ENCODE measurements at places on chromosomes 3 and 15.

GRCh38 chr15:86550075-86550474 is 470.4 kb downstream of the AGBL1 start:
- DNase-seq = no peak

DNA sequence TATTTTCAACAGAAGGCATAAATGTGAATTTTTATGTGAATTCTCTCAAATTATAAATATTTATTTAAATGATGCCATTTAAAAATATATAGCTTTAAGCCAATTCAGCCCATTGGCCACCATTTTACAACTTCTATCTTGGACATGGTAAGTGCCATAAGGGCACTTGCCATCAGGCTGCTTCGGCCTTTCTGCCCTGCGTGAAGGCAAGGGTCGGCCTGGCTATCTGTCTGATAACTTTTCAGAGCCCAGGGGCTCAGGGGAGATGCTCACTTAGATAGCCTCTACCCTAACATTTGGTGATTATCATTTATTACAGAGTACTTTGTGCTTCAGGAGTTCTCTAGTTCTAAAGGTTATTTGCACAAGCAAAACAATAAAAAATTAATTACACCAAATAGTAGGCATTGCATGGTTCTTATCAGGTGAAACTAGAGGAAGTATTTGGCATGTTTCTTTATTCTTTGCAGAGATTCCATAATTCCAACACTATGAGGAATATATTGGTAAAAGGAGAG is 62.4 kb upstream of the MBNL1 start:
- no peak for DNase-seq

DNA sequence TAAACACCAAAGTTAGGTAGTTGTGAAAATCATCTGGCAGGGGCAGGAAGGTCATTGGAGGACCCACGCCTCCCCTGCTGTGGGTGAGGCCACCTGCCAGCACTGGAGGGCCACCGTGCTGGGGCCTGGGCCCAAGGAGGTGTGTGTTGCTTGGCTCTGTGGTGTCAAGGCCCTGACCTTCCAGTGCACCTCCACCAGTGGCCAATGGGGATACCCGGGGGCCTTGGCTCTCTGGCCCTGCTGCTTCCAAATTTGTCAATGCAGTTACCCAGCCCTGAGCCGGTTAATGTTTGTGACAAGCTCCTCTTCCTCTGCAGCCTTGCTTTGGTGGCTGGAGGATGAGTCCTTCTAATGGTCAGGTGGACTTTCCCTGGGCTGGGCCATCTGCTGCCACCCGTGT is 150.2 kb downstream of the KLF13 start:
- no peak for DNase-seq

DNA sequence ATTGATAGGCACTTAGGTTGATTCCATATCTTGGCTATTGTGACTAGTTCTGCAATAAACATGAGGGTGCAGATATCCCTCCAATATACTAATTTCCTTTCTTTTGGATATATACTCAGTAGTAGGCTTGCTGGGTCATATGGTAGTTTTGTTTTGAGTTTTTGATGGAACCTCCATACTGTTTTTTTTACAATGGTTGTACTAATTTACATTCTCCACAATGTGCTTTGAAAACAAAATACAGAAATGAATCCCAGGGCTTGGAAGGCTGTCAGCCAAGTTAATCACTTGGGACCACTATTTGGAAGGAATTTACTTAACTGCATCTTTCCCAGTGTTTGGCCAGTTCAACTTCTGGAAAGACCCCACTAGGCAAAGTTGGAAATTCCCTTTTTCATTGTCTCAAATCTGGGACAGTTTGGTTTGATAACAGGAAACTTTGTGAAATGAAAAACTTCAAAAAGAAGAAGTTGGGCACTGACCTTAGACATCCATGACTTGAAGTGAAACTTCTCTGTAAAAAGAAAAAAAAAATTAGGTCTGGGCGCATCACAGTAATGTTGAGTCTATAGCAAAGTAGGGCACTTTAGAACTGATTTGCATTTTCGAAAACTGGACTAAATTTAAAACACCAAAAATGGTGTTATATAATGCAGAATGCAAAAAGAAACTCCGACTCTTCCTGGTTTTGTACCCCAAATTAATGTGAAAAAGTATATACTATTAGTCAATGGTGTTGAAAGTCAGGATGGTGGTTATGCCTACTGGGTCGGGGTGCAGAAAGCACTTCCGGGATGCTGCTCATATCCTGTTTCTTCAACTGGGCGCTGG is 6.0 kb downstream of the CTSH start:
- DNase-seq = no peak

DNA sequence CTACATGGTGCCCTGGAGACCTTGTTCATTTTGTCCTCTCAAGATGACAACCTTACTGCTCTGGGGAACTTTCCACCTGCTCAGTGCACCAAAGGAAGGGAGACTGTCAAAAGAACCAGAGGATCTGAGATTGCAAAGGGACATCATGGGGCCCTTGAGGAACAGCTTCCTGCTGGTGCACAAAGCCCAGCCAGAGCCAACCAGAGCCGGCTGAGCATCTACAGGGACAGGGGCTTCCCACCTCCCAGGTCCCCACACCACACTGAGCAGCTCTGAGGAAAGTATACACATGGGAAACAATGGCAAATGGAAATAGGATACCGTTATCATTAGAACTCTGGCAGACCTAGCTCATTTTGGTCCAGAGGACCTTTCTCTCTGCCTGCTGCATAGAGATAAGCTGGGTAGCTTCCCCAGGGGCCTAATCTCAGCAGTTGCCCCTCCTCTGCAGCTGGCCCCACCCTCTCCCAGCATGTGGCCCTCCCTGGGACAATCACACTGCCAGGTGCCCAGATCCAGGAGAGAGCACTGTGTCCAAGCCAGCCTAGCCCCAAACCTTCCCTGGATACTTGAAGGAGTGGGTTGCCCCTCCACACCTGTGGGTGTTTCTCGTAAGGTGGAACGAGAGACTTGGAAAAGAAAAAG is 123.4 kb upstream of the PRR20G start:
- no peak for DNase-seq

DNA sequence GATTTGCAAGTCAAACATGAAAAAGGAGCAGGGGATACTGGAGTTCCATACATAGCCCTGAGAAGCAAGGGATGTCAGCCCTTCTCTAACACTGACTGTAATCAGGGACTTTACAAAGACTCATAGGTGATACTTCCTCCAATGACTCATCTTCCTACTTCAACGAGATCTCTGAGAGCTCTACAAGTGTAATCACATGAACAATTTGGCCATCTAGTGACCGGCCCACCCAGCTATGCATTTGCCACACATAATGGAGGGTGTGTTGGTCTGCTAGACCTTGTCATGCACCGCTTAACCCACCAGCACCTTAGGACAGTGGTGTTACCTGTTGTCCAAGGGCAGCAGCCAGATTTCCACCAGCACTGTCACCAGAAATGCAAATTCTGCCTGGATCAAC is 75.3 kb downstream of the NCEH1 start:
- DNase-seq = no peak

GRCh38 chr3:11706604-11707003 is 62.9 kb upstream of the VGLL4 start:
- DNase-seq = no peak

DNA sequence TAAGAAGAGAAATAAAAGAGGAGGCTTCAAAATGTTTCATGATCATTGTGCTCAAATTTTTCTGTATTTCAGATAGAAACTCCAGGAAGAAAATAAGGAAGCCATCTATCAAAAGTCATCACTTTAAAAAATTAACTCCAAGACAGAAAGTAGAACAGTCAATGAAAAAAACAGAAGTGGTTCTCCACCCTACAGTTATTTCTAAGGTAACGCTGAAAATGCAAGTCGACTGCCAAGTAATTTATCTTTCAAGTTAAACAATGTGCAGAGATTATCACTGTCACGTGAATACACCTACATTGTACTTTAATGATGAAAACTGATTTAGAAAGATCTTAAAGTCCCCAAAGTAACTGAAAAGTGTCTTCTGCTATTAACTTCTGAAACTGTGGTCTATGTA is 78.5 kb upstream of the SNRPA1 start:
- no peak for DNase-seq

- no peak for DNase-seq
These were observed 48.8 kb downstream of the CCDC12 start for GRCh38 chr3:46927718-46928073.

DNA sequence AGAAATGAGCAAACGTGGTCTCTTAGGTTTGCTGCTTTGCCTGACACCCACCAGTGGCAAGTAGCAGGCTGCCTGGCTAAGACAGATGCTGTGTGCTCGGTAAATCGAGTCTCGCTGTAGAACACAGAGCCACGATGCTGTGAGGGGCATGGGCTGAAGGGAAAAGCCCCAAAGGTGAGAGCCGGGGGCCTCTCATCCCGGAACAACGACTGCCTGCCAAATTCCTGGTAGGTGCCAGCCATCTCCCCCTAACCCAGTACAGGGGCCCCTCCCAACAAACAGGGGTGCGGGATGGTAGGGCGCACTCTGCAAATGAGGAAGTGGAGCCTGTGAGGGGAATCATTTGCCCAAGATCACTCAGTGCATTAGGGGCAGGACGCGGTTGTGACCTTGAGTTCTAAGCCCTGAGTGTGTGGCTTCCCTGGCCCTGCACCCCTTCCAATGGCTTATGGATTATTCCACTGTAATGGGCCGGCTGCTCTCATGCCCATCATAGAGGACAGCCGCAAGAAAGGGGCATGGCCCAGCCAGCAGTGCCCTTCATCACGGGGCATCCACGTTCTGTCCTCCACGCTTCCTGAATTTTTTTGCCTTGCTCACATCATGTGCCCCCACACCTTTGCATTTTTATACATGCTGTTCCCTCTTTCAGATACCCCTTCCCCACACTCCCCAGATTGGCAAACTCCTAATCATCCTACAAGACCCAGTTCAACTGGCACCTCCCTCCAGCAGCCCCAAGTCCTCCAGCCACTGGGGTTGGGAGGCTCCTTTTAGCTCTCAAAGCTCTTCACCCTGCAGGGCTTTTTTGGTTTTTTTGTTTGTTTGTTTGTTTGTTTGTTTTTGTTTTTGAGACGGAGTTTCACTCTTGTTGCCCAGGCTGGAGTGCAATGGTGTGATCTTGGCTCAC is 125.4 kb downstream of the NUP210 start:
- DNase-seq = no peak

GRCh38 chr3:48268381-48268935 is 27.6 kb downstream of the ZNF589 start:
- DNase-seq = peak; percentile 74

DNA sequence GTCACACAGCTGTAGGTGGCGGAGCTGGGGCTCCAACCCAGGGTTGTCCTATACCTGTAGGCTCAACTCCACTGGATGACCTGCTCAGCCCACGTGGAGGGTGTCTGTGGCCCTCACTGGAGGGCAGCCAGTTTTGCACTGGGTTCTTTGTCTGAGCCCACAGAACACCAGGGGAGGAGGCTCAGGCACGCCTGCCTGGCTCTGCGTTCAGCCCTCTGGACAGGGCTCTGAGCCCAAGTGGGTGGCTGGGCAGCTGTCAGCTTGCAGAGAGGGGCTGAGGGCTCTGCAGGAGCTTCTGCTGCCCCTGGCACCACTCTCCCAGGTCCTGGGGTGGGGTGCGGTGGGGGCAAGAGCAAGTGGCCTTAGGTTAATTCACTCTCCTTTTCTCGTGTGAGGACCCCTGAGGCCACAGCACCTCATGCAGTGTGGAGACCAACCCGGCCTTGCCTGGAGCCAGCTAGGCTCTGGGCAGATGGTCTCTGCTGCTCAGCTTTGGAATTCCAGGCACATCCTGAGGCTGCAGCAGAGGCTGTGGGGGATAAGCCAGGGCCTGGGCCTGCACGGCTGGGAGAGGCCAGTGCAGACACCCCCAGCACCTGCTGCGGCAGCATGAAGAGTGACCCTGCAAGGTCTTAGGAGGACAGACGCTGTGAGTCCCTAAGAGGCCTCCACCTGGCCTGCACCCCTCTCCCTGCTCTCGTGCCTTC is 23.5 kb downstream of the DUSP7 start:
- no peak for DNase-seq

- DNase-seq = no peak
These were observed 501.3 kb downstream of the NTRK3 start for GRCh38 chr15:87755226-87755625.

- DNase-seq = no peak
These were observed 102.5 kb downstream of the SV2B start for GRCh38 chr15:91202510-91203102.

DNA sequence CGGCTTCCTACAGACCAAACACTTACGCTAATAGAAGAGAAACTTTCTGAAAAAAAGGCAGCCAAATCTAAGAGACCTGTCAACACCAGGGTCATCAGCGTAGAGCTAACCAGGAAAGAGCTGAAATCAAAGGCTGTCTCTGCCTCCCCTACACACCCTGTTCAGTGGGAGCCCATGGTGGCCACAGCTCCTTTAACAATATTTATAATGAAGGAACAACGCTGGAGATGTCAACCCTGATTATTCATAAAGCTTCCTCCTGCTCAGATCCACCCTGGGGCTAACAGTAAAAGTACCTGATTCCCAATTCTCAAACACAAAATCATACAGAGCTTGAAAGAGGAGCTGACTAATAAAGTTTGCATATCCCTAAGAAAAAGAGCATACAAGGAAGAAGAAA is 133.7 kb downstream of the ANXA2 start:
- no peak for DNase-seq

DNA sequence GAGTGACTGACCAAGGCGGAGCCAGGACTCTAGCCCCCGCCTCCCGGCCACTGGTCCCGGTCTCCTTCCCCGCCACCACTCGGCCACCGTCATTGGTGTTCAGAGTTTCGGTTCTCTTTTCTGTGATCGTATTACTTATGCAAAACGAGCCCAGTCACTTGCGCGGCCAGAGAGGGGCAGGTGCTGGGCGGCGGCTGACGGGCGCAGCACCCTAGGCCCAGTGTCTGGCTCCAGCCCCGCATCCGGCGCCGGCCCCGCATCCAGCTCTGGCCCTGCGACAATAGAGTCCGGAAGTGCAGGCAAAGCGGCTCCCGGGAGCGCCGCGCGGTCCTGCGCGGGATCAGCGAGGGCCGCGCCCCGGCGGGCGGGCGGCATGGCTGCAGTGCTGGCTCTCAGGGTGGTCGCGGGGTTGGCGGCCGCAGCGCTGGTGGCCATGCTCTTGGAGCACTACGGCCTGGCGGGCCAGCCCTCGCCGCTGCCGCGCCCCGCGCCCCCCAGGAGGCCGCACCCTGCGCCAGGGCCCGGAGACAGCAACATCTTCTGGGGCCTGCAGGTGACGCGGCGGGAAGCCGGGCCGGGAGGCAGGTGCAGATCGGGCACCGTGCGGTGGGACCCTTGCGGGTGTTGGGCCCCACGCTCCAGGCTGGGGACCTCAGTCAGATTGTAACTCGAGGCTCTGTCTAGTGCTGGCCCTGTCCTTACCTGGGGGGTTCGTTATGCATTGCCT is at the start of gene TMEM62:
TMEM62 (plus strand) TSS at position 157 of the 727 bp plus-strand sequence; CDS start at position 374, 217 bp downstream.
- DNase-seq = peak; percentile 52

DNA sequence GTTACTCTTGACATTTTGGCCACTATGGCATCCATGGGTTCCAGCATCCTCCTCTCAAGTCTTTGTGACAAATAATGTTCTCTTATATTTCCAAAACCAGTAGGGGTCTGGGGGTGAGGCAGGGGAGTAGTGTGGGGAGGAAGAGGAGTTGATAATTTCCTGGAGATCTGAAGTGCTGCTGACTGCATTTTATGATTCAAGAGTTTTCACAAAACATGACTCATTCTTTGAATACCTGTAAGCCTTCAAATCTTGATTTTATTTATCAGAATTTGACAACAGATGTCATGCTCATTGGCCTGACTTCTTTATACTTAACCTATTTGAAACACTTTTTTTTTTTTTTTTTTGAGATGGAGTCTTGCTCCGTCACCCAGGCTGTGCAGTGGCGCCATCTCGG is 98.8 kb upstream of the PLXND1 start:
- no peak for DNase-seq

GRCh38 chr3:133271042-133271441 is 128.8 kb upstream of the BFSP2 start:
- no peak for DNase-seq

- no peak for DNase-seq
These were observed 101.9 kb upstream of the ICE2 start for GRCh38 chr15:60580650-60581376.
